ENCODE measurements at places on chromosomes 2 and 18.

DNA sequence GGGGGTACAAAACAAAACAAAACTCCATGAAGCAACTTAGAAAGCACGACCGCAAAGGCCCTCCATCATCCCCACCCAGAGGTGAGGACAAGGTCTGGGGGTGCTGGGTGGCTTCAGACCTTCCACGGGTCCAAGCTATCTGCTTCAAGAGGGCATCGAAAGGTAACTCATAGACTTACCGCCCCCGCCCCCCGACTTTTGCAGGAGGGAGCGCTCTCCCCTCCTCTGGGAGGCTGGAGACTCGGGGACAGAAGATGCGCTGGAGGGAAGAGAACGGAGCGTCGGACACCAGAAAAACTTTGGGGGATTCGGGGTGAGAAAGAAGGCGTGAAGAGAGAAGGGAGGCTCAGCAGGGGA is 300 bp upstream of the STON1 start:
- no peak for DNase-seq
- no peaks in the 10 kb centered on the region for H3K27me3 ChIP-seq
- no peaks in the 10 kb centered on the region for H3K36me3 ChIP-seq
- H3K4me3 ChIP-seq: peak overlapping the region; percentile 46
- H3K4me1 ChIP-seq: no peaks in the 10 kb centered on the region

DNA sequence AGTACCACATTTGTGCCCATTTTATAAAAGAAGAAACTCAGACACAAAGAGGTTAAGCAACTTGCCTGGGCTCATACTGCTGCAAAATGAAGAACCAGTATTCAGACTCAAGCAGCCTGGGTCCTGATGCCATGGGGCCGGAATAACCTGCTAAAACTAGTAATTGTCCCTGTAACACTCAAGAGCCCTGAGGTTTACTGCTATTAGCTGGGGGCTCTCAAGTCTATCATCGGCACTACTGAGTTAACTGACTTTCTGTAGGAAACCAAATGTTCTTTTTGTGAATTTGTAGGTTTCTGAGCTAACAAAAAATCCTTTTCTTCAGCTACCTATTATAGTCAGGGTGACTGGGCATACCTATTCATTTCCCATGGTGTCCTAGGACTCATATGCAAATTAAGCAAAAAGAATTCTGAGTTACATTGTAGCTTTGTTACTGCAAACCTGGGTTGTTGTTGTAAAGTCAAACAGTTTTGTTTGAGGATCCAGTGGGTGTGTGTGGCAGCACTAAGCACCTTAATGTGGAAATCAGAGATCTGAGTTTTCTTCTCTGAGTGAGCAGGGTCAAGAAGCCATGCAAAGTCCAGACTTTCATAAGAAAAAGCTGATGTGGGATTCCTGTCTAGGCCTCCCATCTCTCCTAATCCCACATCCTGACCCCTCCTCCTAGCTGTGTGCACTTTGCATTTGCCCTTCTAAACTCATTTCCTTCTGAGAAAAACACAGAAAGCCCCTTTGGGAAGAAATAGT is 72.4 kb upstream of the TNP1 start:
- H3K4me1 ChIP-seq: no peaks in the 10 kb centered on the region
- no peak for DNase-seq
- no peak overlapping the region for H3K27ac ChIP-seq
- H3K36me3 ChIP-seq: no peaks in the 10 kb centered on the region

GRCh38 chr2:230949966-230950873 is 25.2 kb upstream of the GPR55 start:
- no peak overlapping the region for H3K27ac ChIP-seq
- no peak for DNase-seq
- H3K4me3 ChIP-seq: no peak overlapping the region
- H3K4me1 ChIP-seq: peaks cover 5% of the 10 kb centered on the region
- H3K36me3 ChIP-seq: no peaks in the 10 kb centered on the region

DNA sequence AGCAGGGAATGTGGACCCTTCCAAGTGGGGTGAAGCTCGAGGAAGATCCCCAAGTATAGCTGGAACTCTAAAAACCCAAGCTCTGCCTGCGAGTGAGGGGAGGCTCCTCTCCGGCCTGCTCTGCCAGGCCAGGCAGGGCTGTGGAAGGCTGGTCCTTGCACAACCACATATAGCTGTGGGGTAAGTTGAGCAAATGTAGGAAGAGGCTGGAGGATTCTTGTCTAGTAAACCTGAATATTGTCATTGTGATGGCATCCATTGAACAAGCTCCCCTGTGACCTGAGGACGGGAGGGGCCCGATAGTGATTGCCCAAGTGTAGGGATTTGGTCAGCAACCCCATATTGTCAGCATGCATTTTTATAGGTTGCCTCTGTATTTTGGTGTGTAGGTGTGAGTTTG is 103.0 kb downstream of the ACKR3 start:
- no peaks in the 10 kb centered on the region for H3K4me1 ChIP-seq
- no peak overlapping the region for H3K4me3 ChIP-seq

DNA sequence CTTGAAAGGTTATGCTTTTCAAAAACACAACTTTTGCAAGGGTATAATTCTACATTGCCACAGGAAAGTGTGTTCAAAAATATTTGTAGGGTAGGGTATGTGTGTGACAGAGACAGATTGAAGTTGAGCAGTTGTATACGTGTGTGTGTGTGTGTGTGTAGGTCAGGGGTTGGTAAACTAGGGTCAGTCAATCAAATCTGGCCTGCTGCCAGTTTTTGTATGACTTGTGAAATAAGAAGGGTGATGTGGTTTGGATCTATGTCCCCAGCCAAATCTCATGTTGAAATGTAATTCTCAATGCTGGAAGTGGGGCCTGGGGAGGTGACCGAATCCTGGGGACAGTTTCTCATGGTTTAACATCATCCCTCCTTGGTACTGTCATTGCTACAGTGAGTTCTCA is 148.2 kb downstream of the CERS6 start:
- no peak overlapping the region for H3K4me3 ChIP-seq
- H3K27me3 ChIP-seq: no peaks in the 10 kb centered on the region
- no peaks in the 10 kb centered on the region for H3K36me3 ChIP-seq
- no peak for DNase-seq
- no peak overlapping the region for H3K27ac ChIP-seq
- no peaks in the 10 kb centered on the region for H3K4me1 ChIP-seq

GRCh38 chr2:236531996-236532395 is 37.6 kb upstream of the ACKR3 start:
- no peak for DNase-seq
- no peaks in the 10 kb centered on the region for H3K36me3 ChIP-seq
- H3K27me3 ChIP-seq: no peaks in the 10 kb centered on the region
- peaks cover 8% of the 10 kb centered on the region for H3K4me1 ChIP-seq
- no peak overlapping the region for H3K4me3 ChIP-seq

GRCh38 chr2:178269438-178270224 is 75.3 kb downstream of the OSBPL6 start:
- H3K4me1 ChIP-seq: no peaks in the 10 kb centered on the region
- H3K27ac ChIP-seq: no peak overlapping the region
- no peak for DNase-seq
- H3K36me3 ChIP-seq: no peaks in the 10 kb centered on the region
- H3K27me3 ChIP-seq: no peaks in the 10 kb centered on the region

- peaks cover 2% of the 10 kb centered on the region for H3K27me3 ChIP-seq
- H3K4me1 ChIP-seq: no peaks in the 10 kb centered on the region
- H3K4me3 ChIP-seq: no peak overlapping the region
Measured at GRCh38 chr2:130915149-130915548, 78.4 kb downstream of the ARHGEF4 start.

DNA sequence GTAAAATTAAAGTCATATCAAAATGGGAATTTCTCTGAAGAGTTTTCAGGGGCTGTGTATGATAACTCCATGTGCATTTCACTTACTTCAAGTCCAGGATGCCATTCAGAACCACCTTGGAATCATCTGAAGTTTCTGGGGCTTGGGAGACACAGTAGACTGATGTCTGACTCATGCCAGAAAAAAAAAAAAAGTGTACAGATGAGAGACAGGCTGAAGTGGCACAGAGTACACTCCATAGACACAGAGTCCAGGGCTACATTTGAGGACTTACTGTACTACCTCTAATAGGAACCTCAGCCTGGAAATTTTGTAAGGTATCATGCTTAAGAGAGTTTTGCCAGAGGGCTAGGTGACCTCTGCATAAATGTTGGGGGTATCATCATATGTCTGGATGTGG is 92.0 kb downstream of the SS18 start:
- H3K4me3 ChIP-seq: no peak overlapping the region
- H3K27ac ChIP-seq: no peak overlapping the region
- H3K4me1 ChIP-seq: no peaks in the 10 kb centered on the region
- no peak for DNase-seq
- no peaks in the 10 kb centered on the region for H3K27me3 ChIP-seq

DNA sequence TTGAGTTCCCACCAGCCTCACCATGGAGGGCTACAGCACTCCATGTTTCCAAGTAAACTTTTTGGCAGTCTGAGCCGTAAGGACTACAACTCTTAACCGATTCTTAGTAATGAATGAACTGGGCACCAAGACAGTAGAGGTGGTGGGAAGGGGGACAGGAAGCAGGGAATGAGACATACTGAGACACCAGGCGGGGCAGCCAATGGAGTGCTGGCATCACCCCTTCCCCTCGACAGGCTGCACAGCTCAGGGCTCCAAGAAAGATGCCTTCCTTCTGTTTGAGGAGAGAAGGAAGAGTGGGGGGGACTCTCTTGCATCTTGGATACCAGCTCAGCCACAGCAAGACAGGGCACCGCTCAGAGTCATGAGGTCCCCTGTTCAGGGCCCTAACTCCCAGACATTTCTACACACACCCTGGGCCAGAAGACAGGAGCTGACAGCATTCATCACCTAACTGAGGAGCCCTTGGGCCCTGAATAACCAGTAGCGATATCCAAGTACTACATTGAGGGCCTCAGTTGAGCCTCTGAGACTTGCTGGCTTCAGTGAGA is 45.2 kb downstream of the USP34 start:
- peak overlapping the region; percentile 5 for H3K4me3 ChIP-seq
- H3K4me1 ChIP-seq: peaks cover 45% of the 10 kb centered on the region
- H3K36me3 ChIP-seq: no peaks in the 10 kb centered on the region
- DNase-seq: no peak
- no peaks in the 10 kb centered on the region for H3K27me3 ChIP-seq

GRCh38 chr2:201608021-201608420 is 35.3 kb downstream of the TMEM237 start:
- no peaks in the 10 kb centered on the region for H3K4me1 ChIP-seq
- no peak overlapping the region for H3K27ac ChIP-seq
- H3K27me3 ChIP-seq: no peaks in the 10 kb centered on the region

- DNase-seq: no peak
- H3K4me3 ChIP-seq: no peak overlapping the region
- H3K27me3 ChIP-seq: no peaks in the 10 kb centered on the region
Measured at GRCh38 chr2:104425850-104426595, 427.9 kb upstream of the POU3F3 start.

DNA sequence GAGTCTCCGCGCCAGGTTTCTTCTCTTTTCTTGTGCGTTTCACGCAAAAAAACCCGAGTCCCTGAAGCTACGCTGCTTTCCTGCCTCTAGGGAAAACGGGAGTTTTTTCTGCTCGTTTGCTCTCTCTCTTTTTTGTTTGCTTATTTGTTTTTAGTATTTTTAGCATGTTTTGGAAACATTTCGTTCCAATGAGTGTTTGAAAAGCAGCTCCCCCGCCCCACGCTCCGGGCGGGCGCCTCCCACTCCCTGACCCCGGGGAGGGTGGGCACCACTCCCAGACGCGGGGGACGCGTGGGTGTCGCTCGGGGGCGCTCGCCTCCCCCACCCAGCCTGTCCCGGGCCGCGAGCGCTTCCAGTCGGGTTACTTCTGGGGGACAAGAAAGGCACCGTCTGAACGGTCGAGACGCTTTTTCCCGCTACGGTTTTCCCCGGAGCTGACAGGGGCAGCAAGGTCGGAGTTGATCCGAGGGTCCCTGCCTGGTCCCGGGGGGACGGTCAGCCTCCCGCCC is 446 bp upstream of the EFHD1 start:
- peak overlapping the region; percentile 40 for H3K4me3 ChIP-seq
- peaks cover 2% of the 10 kb centered on the region for H3K4me1 ChIP-seq
- DNase-seq: no peak
- peaks cover 67% of the 10 kb centered on the region for H3K27me3 ChIP-seq

DNA sequence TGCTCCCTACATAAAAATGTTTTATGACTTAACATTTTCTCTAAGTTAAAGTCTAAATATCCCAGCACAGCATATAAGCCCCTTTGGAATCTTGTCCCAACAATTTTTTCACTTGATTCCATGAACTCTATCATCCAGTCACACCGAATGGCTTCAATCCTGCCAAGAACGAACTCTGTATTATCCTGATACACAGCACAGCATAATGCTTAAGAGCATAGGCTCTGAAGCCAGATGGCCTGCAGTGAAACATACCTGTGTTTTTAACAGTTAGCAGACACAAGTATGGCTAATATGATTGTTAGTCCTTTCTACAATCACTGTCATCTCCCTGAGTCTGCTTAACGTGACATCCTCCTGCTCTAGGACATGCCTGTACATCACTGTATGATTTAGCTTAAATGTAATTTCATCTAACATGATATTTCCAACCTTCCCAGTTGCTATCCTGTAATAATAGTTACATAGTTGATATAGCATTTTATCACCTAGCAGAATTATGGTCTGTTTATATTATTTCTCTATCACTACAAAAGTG is 669.5 kb downstream of the ERBB4 start:
- no peak for DNase-seq
- no peak overlapping the region for H3K27ac ChIP-seq
- no peaks in the 10 kb centered on the region for H3K36me3 ChIP-seq

- H3K36me3 ChIP-seq: no peaks in the 10 kb centered on the region
- no peaks in the 10 kb centered on the region for H3K4me1 ChIP-seq
- H3K27me3 ChIP-seq: no peaks in the 10 kb centered on the region
- no peak for DNase-seq
Measured at GRCh38 chr2:241943209-241943850, 73.8 kb downstream of the RTP5 start.

DNA sequence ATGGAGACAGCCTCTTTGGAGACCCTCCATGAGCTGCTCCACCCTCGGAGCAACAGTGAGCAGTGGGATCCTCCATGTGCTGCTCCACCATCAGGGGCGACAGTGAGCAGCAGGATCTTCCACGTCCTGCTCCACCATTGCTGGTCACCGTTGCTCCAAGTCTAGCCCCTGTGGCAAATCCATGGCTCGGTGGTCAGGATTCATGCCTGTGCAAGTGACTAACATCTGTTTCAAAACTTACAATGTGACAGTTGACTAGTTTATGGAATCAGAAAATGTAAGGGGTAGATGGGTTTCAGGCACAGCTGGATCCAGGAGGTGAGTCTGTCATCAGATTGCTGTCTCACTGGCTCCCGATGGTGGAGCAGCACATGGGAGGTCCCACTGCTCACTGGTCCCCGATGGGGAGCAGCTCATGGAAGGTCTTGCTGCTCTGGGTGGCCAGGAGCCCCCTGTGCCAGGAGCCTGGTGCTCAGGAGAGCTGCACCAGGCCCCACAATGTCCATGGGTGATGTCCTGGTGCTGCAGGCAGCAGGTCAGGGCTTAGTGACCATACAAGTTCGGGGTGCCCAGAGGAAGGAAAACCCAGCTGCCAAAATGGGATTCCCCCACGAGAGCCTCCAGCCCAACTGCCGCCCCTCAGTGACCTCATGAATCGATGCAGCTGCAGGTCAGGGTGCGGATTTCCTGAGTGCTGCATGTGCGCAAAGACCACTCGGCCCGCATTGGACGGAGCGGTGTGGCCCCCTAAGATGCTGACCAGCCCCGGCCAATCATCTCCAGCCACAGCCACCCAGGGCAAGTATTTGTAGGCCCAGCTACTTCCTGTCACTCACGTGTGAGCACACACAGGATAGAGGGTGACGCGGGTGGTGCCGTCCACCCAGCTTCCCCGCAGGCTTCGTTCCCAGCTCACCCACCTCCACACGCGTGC is 116.5 kb upstream of the OTOS start:
- peaks cover 34% of the 10 kb centered on the region for H3K27me3 ChIP-seq
- no peak overlapping the region for H3K4me3 ChIP-seq
- no peak for DNase-seq
- H3K4me1 ChIP-seq: no peaks in the 10 kb centered on the region

- no peak overlapping the region for H3K4me3 ChIP-seq
- no peaks in the 10 kb centered on the region for H3K27me3 ChIP-seq
- DNase-seq: no peak
- no peaks in the 10 kb centered on the region for H3K4me1 ChIP-seq
Measured at GRCh38 chr2:215711471-215712034, 275.7 kb upstream of the FN1 start.

Measured in T-cell (primary cell).